ENCODE measurements at places on chromosomes 1 and 21. TPM values are rescaled to one million over a fixed set of nuclear protein-coding genes. Genes with fewer than 3 reads are reported as not detected.

GRCh38 chr1:18079941-18080735 lies 27.5 kb upstream of the IGSF21 start:
- DNase-seq = no peak

The DIO1 gene
- total RNA-seq = not detected

- DNase-seq = no peak
Observed at GRCh38 chr1:23868557-23869016, 497 bp upstream of the FUCA1 start.

DNA sequence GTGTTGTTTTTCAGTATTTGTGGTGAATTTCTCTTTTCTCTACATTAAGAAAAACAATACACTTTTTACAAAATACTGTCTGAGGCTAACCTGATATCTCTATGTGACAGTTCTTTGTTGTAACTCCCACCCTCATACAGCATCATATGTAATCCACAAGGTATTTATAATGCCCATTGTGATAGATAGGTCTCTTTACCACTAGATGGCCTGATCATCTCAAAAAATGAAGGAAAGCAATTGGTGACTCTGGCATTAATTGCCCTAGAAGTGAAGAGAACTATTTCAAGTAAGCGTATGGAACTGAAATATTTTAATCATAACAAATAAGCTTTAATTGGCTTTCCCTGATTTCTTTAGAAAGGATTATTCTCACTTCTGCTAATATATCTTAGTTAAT lies 36.2 kb upstream of the HFM1 start:
- no peak for DNase-seq

GRCh38 chr1:36748466-36748865 lies 265.8 kb upstream of the CSF3R start:
- DNase-seq = no peak

Data from H4 (cell line).